Muscle of back (tissue), 13 donors: ENCODE measurements at places on chromosomes 16 and 17. TPM values are rescaled to one million over a fixed set of nuclear protein-coding genes. Genes with fewer than 3 reads are reported as not detected.

The SULT1A1 gene
- 7.5 TPM for polyA plus RNA-seq

The RNF157 gene
- 8.1 TPM for polyA plus RNA-seq

The CKLF gene
- 24.7 TPM for polyA plus RNA-seq

The LLGL2 gene
- polyA plus RNA-seq, result 4.8 TPM

The PRSS21 gene
- polyA plus RNA-seq, result not detected

The SLC47A1 gene
- polyA plus RNA-seq, result 3.1 TPM

The ESRP2 gene
- 1.5 TPM for polyA plus RNA-seq

The ITGB4 gene
- polyA plus RNA-seq, result 5.0 TPM

The SLC52A1 gene
- 0.13 TPM for polyA plus RNA-seq

GRCh38 chr16:26717826-26718225 lies 348.9 kb upstream of the C16orf82 start:
- no peak for DNase-seq

DNA sequence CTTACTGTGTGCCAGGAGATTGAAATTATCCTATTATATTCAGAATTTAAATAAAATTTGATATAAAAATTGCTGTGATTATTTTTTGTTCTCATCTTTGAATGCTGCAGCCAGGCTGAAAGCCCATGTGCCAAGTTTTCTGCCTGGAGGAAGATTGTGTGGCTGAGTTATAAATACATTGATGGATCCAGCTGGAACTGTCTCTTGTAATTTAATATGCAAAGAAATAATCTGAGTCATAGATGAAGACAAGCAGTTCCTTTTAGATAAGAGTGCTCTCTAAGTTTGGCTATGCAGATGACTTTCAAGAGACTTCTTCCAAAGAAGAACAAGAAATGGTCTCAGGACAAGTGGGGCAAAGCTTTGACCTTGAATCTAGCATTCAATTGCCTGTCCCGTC lies 871.0 kb downstream of the CDH11 start:
- DNase-seq, result peak; percentile 51

DNA sequence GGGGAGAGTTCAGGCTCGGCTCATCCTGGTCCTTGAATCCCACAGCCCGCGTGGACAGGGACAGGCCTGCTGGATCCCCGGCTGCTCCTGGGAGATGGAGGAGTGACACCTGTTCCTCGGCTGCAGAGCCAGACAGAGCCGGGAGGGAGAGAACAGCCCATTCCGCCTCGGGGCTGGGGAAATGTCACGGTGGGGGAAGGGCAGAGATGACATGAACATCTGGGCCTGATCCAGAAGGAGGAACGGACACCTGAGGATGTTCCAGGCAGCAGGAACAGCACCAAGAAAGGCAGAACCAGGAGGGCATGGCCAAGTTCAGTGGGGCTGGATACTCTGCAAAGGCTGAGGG lies 2.1 kb downstream of the ZNF764 start:
- DNase-seq, result no peak

GRCh38 chr17:33816842-33817617 lies 438.1 kb upstream of the CCL2 start:
- DNase-seq, result no peak

- no peak for DNase-seq
Measured at GRCh38 chr17:9475101-9475658, 100.4 kb downstream of the STX8 start.

DNA sequence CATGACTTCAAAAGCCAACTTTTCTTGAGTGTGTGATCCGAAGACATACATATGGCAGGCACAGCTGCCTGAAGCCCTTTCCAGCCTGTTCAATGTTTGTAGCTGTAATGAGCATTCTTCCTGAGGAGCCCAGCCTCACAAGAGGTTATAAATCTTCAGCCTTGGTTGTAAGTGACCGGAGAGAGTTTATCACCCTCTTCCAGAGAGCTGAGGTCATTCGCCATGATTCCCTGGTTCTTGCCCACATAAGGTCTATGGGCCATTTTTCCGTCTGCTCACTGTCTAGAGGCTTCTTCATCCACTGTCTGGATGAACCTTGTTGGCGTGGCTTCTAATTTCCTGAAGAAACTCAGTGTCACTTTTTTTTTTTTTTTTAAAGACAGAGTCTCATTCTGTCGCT lies 9.7 kb upstream of the CSF3 start:
- DNase-seq, result no peak

- no peak for DNase-seq
Measured at GRCh38 chr17:4365628-4366326, 698 bp downstream of the UBE2G1 start.

DNA sequence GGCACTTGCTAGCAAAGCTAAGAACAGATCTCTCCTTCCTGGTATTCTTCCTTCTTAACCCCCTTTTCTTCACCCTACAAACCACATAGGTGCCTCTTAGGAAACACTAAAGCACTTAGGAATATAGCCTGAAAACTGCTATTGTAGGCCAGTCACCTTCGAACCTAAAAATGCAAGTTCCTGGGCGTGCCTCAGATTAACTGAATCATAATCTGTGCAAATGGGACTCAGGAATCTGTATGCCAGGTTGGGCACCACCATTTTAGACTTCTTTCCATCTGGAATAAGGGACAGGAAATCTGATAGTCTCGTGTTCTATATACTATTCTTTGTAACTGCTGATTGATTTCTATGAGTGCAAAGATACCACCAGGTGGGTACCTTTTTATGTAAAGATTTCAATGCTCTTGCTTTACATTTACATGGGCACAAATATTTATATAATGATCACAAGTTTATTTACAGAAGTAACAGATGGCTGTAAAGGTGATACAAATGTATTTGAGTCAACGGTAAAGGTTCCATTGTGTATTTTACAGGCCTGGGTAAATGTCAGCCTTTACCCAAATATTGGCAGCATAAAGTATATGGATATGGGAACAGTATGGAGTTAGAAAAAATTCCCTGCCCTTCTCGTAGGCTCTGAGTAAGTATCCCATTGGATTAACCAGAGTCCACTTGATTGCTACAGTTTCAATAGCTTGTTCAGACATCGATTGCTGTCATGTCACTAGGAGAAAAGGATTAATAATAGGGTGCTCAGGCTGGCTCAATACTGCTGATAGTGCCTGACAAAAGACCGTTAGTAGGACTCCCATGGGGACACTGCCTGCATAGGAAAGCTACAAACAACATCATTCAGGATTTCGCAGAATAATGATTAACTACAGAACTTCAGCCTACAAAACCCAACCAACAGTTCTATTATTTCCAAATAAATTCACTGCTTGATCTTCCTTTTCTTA lies 124.7 kb downstream of the SNX11 start:
- DNase-seq, result no peak

DNA sequence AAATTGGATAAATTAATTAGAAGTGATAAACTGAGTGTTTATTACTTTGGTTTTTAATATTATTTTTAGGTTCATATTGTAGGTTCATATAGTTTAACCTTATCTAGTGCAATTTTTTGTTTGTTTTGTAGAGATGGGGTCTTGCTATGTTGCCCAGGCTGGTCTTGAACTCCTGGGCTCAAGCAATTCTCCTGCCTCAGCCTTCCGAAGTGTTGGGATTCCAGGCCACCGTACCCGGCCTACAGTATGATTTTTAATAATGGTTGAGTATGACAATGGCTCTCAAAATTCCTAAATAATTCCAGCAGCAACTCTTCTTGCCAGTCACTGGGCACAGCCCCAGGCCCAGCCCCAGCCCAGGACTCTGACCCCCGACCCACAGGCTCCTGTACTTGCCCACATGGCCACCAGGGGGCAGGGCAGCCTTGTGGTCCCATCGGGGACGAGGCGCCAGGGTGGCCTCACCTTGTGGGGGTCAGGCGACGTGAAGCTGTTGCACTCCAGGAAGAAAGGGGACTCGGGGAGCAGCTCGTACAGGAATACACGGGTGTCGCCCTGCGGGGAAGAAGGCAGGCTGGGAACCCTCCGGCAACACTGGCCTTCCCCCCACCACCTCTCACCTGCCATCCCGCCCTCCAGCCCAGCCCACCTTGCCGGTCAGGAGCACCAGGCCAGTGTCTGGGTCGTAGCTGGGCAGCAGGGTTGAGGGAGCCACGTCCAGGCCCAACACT lies 7.9 kb upstream of the PAM16 start:
- DNase-seq, result no peak

- no peak for DNase-seq
Measured at GRCh38 chr17:67511012-67511411, 133.9 kb downstream of the PITPNC1 start.

DNA sequence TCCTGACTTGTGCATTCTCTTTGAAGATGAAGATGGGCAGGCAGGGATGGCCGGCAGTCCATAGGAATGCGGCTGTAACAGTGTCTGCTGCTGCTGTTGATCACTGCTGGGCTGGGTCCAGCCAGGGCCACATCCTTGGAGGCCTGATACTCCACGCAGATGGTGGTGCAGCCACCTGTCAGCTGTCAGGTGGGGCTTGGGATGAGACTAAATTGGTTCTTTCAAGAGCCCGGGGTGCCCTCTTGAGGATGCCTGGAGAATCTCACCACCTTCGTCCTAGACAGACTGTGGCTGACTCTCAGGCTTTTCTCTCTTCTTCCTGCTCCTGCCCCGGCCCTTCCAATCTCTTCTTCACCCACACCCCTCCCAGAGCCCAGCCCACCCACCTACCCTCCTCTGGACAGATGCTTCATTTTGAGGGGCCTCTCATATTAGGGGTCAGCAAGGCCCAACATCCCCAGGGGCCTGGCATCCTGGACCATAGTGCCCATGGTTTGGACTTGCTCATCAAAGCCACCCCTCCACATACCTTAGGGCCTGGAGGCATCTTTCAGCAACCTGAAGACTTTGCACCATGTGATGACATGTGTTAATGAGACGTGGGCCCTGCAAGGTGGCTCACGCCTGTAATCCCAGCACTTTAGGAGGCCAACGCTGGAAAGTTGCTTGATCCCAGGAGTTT lies 19.1 kb downstream of the OSBPL7 start:
- DNase-seq, result peak; percentile 30

- peak; percentile 40 for DNase-seq
Measured at GRCh38 chr17:10698096-10698818, 863 bp downstream of the ADPRM start.

DNA sequence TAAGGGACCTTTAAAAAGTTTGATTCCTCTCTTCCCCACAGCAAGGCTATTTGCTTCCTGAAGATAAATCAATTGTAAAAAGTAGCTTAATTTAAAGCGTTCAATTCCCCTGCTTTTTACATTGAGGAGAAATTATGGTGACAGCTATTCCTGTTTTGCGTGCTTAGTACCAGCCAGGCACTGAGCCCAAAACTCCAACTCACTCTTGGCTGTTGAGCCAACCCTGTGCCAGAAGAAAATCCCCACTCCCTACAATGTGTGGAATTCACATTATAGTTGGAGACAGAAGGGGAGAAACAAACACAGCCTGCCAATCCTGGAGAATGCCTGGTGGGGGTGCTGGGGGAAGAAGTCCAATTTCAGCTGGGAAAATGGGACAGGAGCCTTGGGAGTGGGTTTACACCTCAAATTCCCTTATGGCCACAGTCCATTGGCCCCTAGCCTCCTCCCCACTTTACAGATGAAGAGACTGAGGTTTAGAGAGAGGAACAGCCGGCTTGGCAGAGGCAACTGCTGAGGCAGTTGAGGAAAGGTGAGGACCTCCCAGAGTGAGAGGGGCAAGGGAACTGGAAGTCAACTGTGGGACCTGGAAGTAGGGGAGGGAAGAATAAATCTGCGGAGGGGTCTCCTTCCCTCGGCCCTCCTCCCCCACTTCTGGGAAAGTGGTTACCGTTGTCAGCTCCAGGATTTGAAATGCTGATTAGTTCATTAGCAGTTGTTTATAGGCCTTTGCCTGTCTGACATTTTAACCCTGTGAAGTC lies 26.1 kb downstream of the CDH1 start:
- peak; percentile 71 for DNase-seq

DNA sequence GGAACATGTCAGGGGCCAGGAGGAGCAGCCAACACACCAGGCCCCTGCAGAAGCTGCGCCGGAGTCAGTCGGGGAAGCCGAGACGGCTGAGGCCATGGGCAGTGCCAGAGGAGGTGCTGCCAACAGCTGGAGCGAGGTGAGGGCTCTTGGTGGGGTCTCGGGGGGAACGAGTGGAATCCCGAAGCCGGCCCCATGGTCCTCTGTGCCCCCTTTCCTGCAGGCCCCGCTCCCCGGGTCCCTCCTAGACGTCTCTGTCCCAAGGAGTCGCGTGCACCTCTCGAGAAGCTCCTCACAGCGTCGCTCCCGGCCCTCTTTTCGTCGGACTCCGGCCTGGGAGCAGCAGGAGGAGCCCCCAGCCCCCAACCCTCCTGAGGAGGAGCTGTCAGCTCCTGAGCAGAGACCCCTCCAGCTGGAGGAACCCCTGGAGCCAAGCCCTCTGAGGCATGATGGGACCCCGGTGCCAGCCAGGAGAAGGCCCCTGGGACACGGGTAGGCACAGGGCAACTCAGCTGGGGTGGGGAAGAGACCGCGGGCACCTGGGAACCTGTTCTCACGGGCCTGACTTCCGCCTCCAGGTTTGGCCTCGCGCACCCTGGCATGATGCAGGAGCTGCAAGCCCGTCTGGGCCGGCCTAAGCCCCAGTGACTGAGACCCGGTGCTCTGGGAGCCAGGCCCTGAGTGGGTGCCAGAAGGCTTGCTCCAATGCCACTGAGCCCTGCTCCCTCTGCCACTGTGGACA lies 3.6 kb downstream of the APOBR start:
- no peak for DNase-seq

- no peak for DNase-seq
Measured at GRCh38 chr16:17481736-17482135, 11.0 kb upstream of the XYLT1 start.

GRCh38 chr17:44308865-44309264 lies 464 bp downstream of the RUNDC3A start:
- DNase-seq, result no peak

- DNase-seq, result no peak
Measured at GRCh38 chr16:68529608-68529930, 9.5 kb upstream of the ZFP90 start.

DNA sequence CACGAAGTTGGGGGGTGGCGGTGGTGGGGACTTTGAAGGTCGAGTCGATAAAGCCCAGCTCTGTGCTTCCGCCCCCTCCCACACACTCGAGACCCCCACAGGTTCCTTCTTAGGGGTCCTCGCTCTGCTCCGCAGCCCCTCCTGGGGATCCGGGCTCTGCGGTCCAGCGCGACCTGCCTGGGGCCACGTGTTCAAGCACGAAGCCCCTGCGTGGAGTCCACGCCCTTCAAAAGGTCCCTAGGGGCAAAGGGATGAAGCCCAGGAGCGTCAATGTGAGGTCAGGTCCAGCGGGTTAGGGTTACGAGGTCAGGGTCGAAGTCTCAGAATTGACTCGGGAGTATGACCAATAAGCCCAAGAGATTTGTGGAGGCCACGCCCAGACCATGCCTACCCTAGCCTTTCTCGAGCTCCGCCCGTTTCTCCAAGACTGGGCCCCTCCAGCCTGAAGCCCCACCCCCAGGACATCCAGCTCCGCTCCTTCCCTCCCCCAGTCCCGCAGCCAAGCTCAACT lies 786 bp upstream of the CACNA1G start:
- DNase-seq, result no peak
